HFFc6 (cell line): ENCODE measurements at places on chromosomes 2 and 18.

DNA sequence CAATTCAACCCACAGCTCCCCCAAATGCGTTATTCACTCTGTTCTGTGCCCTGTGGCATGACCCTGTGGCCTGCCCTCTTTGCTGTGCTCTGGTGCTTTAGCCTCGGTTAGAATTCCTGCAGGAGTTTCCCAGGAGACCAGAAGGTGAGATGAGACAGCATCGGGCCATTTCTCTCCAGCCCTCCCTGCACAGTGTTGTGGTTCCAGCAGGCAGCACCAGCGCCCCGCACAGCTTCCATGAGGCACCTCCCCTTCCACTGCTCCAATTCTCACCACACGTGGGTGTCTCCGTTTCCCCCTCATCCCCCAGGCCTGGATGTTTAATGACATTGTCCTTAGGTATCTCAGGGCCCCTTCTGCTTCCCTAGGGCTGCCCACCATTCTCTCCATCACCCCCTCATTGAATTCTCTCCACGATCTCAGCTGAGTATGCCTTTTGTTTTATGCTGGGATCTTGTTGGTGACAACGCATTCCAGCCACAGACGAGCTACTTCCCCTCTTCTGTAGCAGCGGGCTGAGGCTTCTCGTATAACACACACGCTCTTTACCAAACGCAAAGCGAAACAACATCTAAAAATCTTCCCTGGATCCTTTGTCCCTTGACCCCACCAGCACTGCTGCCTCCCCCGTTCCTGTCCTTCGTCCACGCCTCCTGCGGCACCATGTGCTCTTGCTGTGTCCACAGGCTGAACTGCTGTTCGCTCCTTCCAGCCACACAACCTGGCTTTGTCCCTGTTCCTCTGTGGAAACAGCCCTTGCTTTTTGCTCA, 35.1 kb downstream of the ACKR3 start:
- no peak for DNase-seq

DNA sequence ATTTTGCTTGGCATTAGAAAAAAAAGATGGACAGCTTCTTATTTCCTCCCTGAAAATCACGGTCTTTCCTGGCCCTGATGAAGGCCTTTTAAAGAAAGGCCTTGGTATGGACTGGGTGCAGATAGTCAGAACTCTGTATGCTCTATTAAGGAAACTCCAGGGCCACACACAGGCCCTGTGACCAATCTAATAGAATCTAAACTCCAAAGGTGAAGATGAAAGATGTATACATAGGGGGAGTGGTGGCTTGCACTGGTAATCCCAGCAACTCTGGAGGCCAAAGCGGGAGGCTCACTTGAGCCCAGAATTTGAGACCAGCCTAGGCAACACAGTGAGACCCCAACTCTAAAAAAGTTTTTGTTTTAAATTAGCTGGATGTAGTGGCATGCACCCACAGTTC, 37.3 kb downstream of the OXER1 start:
- DNase-seq: no peak

DNA sequence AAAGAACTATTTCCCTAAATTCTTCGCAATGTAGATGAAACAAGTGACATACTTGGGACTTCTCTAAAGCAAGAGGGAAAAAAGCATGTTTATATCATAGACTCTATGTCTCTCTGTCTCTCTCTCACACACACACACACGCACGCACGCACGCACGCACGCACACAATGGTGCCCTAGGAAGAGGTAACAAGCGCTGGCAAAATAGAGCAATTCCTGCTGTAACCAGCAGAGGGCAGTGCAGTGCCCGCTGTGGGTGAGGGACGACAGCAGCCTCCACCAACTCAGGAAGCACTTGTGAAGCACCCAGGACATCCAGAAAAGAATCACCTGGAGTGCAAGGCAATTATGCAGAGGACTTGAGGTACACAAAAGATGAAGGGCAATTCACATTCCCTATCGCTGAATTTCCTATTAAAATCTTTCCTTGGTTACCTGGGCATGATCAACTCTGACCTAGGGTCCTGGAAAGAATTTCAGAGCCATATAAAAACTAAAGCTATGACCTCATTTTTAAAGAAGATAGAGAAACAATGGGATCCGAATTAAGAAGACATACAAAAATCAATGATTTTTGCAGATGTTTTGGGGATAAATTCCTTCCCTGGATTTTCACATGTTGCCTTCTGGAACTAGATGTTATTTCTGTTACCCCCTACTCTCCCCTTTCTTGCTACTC, 166.4 kb downstream of the PDE11A start:
- DNase-seq: peak; percentile 52

- no peak for DNase-seq
Observed at GRCh38 chr2:213243189-213244044, 40.8 kb upstream of the SPAG16 start.

GRCh38 chr2:70553334-70553583, 367 bp downstream of the TGFA start:
- no peak for DNase-seq

DNA sequence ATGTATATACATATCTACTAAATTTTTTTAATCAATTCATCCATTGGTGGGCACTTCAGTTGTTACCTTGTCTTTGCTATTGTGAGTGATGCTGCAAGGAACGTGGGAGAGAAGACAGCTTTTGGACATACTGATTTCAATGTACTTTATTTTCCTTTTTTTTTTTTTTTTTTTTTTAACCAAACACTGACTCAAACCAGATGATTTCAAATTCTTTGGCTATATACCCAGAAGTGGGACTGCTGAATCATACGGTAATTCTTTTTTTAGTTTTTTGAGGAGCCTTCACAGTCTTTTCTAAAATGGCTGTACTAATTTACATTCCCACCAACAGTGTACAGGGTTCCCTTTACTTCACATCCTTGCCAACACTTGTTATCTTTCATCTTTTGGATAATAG, 204.7 kb downstream of the INSIG2 start:
- no peak for DNase-seq

GRCh38 chr2:230893841-230894781, 29.4 kb downstream of the ITM2C start:
- no peak for DNase-seq

GRCh38 chr2:115867024-115867423, 1424.6 kb downstream of the DPP10 start:
- DNase-seq: no peak

DNA sequence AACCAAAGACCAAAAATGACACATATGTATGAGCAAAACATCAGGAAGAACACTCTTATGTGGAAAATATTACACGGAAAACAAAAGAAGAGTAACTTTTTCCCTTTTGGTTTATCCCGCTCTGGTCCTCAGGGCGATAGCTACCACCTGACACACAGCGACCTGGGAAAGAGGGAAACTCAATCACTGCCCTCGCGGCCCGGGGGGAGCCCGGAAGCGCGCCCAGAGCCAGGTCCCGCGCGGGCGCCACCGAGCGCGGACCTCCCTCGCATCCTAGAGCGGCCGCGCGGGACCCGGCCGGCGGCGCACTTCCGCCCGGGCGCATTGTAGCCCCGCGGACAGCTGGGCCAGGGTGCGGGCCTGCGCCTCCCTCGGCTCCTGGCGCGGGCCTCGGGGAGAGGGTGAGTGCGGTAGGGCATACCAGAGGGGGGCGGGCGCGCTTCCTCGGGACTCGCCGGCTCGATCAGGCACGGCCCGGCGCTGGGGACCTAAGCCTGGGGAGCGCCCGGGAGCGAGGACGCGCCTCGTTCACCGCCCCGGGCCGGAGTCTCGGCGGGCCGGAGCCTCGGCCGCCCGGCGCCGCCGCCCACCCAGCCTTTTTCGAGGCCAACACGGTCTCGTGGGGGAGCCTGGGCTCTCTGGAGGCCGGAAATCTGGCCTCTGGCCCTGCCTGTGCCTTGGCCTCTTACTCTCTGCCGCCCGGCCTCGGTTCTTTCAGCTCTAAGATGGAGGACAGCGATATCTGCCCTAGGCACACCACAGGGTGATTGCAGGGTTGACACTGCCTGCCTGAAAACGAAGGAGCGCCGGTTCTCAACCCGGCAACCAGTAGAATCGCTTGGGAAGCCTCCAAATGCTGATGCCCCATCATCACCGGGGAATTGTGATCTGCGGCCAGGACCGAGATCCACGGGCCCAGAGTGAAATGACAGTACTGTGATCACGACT, at the start of gene ELAC1:
Gene ELAC1 (plus strand): TSS at position 327 of the 948 bp plus-strand sequence. CDS start 6,365 bp downstream, outside the sequence.
- DNase-seq: peak; percentile 81

DNA sequence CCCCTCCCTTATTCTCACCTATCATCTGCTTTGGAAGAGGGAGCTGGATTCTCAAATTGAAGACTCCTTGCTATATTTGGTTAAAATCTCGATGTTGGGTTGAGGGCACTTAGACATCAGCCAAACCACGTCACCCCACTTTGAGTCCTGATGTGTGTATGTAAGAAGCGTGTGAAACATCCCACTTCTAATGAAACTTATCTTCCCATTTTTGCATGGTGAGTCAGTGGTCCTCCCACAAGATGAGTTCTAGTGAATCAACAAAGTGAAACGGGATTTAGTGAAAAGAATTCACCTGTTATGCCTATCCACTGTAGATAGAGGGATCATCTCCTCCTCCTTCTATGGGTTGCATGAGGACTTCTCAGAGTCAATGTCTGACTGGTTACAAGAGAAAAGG, 51.4 kb upstream of the SPRED2 start:
- no peak for DNase-seq

GRCh38 chr2:228629251-228629650, 447.8 kb upstream of the SPHKAP start:
- peak; percentile 21 for DNase-seq

- DNase-seq: no peak
Observed at GRCh38 chr2:106899786-106900530, 14.0 kb upstream of the ST6GAL2 start.

- DNase-seq: no peak
Observed at GRCh38 chr2:202201220-202202160, 36.9 kb downstream of the SUMO1 start.

DNA sequence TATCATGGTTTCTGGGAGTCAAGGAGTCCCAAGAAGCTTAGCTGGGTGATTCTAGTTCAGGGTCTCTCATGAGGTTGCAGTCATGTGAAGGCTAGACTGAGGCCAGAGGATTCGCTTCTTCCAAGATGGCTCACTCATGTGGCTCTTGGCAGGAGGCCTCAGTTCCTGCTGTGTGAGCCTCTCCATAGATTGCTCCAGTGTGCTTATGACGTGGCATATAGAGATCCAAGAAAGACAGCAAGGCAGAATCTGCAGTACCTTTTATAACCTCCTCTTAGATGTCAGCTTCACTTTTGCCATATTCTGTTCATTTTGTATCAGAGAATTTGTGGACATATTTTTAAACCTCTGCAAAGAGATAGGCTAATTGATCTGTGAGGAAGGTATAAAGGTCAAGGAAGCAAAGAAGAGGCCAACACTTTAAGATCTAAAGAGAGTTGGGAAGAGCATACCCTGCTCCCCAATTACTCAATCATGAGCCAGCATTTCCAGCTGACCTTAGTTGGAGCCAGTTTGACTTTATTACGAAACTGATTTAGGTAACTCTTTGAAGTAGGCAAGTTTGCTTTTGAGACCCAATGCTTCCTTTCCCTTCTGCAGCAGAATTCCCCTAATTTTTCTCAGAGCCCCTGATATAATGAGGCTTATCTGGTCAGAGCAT, 134.7 kb downstream of the EML6 start:
- no peak for DNase-seq

DNA sequence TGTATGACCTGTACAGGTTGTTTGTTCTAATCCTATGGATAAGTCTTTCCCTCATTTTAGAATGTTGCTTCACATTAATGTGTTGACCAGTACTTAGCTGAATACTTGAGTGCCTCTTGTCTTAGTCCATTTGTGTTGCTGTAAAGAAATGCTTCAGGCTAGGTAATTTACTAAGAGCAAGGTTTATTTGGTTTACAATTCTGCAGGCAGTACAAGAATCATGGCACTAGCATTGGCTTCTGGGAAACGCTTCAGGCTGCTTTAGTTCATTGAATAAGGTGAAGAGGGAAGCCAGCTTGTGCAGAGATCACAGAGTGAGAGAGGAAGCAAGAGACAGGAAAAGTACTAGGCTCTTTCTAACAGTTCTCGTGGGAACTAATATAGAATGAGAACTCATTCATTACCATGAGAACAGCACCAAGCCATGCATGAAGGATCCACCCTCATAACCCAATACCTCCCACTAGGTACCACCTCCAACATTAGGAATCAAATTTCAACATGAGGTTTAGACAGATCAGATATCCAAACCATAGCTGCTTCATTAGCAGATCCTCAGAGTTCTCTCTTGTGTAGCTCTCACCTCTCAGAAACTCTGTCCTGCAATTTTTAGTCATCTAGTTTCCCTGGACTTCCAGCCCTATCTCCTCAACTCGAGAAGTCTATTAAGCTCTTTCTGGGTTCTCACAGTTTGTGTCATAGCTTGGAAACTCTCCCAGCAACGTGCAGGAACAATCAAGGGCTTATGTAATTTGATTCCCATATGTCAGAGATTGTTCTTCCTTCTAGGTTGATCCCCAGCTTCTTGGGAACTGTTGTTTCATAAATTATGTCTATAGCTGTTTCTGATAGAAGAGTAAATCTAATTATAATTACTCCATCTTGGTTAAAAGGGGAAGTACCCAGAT, 2082.3 kb upstream of the CELF4 start:
- DNase-seq: peak; percentile 83

GRCh38 chr2:147500229-147500628, 344.6 kb upstream of the ACVR2A start:
- DNase-seq: no peak

DNA sequence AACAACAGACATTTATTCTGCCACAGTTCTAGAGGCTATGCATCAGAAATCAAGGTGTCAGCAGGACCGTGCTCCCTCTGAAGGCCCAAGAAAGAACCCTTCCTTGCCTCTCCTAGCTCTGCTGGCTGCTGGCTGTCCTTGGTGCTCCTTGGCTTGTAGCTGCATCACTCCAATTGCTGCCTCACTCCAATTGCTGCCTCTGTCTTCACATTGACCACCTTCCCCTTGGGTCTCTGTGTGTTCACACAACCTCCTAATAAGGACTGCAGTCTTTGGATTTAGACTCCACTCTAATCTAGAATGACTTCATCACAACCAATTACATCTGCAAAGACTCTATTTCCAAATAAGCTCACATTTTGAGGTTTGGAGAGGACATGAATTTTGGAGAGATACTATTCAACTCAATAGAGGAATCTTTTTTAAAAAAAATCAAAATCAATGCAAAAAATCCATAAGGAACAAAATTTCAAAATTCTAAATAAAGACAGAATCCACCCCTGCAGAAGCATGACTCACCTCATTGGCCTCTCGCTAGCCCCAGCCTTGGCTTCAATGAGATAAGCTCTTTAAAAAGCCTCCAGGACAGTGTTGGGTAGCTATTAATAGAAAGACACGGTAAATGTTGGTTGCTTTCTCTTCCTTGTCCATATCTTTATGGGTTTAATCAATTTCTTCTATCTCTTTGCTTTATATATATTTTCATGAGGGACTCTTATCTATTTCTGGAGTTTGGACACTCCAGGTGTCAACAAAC, 267.6 kb upstream of the MGAT5 start:
- DNase-seq: peak; percentile 58

- no peak for DNase-seq
Observed at GRCh38 chr2:183416753-183417152, 292.5 kb downstream of the NUP35 start.
